Activated CD4-positive, alpha-beta T cell treated with anti-CD3 and anti-CD28 coated beads, Interleukin-2, amount 50 U/mL, for 48 hours (primary cell): ENCODE measurements at places on chromosomes 4 and X.
A peak's percentile ranks its signal among the peaks of the same experiment; 100 is the strongest.

- DNase-seq = no peak
Measured at GRCh38 chr4:3810796-3811485, 44.8 kb downstream of the ADRA2C start.

DNA sequence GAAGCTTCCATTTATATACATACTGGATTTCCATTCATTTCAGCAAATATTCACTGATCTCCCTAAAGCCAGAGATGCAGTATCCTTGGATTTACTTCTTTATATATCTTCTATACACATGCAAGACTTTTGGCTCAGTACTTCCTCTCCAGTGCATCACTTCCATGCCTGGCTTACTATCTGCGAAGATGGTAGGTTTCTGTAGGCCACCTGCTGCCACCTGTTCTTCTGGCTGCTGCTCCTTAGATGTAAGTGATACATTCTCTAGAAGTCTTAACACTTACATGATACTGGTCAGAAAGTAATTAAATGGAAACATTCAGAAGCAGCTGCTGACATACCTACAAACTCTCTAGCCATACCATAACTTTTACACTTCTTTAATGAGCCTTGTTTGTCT, 48.9 kb downstream of the TBC1D9 start:
- no peak for DNase-seq

DNA sequence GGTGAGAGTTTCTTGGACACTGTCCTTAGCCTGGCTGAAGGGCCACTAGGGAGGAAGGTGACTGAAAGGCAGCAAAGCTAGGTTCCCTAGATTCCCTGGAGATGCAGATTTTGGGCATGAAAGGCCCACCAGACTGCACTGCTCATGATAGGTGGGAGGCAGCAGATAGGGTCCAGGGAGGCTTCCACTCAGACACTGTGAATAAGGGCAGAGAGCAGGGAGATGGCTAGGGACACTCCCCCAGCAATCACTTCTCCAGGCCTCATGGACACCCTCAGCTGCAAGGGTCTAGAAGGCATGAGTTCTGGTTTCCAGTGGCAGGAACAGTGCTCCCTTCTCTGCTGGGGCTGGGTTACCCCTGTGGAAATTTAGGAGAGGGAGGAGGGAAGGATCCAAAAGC, 20.1 kb downstream of the ARMCX2 start:
- DNase-seq = no peak

DNA sequence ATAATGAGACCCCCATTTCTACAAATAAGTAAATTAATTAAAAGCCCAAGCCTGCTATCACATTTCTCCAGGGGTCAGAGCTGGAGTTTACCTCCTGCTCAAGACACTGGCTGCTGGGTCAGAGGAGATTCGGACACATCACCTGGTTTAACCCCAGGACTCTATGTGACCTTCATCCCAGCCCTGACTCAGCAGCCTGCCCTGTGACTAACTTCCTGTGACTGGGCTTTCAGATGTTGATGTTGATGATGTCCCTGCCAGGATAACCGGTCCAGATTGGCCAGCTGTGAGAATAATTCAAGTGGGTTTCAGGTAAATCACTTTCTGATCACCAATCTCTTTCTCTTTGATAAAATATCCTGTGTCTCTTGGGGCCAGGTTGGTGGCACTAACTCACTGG, 102.4 kb upstream of the MAML3 start:
- no peak for DNase-seq

DNA sequence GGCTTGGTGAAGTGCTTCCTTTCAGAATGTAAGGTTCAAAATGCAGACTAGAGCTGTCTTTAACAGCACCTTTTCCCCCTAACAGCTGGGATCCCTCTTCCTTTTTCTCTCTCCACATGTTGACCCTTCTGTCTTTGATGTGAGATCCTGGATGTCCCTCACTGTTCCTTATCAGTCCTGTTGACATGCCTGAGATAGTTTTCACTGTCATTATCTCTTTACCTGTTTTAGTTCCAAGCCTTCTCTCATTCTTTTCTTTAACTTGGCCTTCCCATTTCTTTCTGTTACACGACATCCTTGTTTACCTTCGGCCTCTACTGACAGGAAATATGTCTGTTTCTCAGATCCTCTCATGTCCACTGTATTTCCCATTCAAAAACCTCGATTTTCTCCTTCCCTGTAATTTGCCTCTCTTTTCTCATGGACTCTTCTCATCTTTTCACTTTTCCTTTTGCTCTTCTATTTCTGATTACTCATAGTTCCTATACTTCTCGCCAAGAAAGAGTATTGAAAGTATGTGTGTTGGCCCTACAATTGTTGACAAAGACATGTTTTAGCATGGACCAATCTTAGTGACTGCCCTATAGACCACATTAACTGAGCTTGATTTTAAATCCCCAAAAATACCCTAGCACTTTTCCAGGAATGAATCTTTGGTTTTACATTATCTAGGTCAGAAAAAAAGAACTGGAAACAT, 1.2 kb upstream of the SOWAHB start:
- no peak for DNase-seq

GRCh38 chr4:53587135-53587534, 4.2 kb downstream of the LNX1 start:
- DNase-seq = no peak

DNA sequence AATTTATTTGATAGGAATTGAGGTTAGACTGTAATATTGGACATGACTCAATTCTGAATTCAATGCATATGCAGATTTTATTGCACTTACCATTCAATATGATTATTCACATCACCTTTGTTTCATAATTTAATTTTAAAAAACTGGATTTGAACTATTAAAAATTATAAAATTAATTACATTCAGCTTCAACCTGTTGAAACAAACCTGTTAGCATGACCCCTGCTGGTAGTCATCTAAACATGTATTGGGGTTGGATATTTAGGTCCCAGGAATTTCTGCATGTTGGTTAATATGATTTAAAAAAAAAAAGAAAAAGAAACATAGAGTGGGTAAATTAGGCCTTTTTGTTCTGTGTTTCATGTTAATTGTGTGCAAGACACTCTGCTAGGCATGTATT, 85.9 kb downstream of the ARSJ start:
- DNase-seq = no peak

GRCh38 chr4:47010347-47010911, 17.0 kb upstream of the GABRA4 start:
- no peak for DNase-seq

- no peak for DNase-seq
Measured at GRCh38 chrX:53280331-53281320, 758 bp downstream of the IQSEC2 start.

- no peak for DNase-seq
Measured at GRCh38 chr4:26937139-26937538, 76.5 kb downstream of the STIM2 start.

DNA sequence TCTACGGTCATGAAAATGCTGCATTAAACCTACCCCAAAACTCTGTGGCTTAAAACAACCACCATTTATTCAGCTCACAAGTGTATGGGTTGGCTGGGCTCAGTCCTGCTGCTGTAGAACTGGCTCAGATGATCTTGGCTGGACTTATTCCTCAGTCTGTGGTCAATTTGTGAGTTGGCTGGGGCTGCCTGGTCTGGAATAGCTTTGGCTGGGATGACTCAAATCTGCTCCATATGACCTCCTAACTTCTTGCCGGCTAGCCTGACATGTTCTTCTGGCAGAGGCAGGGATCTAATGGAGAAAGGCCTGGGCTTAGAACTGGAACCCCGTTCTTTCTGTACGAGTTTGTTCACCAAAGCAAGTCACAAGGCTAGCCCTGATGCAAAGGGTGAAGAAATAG, 71.7 kb downstream of the CFAP299 start:
- no peak for DNase-seq

DNA sequence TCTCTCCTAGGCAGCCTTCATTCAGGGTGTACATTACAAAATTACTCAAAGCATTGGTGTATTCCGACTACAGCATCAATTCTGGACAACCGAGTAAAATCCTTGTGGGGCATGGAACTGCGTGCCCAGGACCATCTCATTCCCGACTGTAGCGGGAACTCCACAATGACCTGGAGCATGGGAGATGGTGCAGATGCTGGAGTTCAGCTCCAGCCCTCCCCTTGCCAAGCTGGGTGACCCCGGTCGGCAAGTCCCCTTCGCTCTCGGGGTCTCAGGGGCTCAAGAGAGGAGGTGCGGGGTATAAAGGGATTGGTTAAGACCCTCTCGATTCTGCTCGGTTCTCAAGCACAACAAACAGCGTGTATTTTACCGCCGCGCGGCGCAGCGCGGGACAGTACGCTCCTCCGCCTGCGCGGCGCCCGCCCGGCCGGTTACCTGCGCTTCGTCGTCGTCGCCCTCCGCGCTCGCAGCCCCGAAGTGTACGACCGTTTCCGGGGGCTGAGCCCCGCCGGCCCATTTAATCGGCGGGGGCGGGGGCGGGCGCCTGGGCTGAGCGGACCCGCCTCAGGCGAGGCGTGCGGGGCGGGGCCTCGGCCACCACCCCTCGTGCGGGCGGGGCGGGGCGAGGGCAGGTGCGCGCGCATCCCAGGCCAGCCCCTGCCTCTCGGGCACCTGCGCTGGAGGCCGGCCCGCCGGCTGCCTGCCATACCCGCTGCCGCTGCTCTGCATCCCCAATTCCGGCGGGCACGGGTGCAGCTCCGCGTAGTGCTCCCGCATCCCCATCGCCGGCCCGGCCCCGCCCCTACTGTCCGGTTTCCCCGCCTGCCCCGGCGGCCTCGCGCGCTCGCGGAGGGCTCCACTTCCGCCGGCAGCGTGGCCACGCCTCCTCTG, at the start of gene G6PD:
G6PD (minus strand) TSS at position 493 of the 891 bp plus-strand sequence. CDS start 691 bp downstream, outside the sequence.
- DNase-seq = peak; percentile 78

DNA sequence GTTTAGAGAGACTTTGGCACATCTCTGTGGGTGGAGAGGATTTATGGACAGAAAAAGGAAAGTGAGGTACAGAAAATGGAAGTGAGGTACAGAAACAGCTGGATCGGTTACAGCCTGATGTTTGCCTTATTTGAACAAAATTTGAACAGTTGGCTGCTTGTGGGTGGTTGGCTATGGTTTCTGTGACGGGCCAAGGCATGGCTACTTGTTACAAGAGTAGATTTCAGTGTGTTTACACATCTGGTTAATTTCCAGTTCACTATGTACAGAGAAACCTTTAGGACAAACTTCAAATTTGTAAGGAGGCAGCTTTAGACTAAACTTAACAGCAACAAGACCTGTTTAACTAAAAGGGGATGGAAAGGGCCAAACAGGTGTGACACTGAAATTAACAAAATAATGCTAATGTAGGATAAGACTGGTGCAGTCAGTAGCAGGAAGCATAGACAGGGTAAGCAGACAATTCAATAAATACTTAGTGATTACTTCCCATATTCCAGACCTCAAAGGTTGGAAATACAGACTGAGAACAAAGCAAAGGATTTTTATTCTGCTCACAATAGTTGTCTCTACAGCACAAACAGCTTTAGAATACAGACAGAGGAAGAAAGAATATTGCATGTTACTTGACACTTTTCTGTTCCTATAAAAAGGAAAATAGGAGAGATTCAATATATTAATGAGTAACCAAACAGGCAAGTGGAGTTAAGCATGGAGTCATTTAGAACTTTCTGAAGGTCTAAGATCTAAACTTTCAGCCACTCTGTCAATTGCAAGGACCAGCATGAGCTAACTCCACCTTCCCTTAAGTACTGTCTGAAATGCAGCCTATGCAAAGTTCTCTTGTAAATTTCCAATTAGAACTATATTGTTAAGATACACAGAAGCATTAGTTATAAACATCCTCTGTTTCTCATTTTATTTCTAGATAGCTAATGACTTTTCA, 294.4 kb upstream of the FAT4 start:
- no peak for DNase-seq

DNA sequence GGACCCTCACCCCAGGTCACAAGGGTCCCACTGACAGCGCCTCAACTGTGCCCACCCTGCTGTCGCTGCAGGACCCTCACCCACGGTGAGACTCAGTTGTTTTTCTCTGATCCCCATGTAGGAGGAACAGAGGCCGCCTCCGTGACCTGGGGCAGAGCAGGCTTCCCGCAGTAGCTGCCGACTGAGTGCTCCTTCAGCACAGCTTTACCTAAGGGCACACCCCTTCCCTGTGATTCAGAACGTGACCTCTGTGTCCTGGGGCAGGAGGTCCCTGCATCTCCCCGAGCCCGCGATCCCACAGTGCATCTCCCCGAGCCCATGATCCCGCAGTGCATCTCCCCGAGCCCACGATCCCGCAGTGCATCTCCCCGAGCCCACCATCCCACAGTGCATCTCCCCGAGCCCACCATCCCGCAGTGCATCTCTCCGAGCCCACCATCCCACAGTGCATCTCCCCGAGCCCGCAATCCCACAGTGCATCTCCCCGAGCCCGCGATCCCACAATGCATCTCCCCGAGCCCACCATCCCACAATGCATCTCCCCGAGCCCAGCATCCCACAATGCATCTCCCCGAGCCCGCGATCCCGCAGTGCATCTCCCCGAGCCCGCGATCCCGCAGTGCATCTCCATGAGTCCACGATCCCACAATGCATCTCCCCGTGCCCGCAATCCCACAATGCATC, 23.6 kb downstream of the PPP2R3B start:
- DNase-seq = no peak

DNA sequence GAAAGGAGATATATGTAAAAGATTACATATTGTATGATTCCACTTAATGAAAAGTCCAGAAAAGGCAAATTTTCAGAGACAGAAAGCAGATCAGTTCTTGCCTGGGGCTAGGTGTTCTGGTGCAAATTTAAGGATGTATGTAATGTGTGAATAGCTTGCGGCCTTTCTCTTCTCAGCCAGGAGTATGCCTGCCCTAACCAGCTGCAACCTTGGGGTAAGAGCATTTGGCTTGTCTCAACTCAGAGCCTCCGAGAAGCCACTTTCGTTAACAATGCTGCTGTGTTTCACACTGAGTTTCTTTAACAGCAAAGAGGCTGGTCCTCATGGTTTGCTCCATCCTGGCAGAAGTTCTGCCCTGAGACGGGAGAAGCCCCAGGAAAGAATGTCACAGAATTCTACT, 102.7 kb downstream of the SPCS3 start:
- DNase-seq = no peak

GRCh38 chrX:54182194-54182863, 725 bp downstream of the FAM120C start:
- peak; percentile 71 for DNase-seq

DNA sequence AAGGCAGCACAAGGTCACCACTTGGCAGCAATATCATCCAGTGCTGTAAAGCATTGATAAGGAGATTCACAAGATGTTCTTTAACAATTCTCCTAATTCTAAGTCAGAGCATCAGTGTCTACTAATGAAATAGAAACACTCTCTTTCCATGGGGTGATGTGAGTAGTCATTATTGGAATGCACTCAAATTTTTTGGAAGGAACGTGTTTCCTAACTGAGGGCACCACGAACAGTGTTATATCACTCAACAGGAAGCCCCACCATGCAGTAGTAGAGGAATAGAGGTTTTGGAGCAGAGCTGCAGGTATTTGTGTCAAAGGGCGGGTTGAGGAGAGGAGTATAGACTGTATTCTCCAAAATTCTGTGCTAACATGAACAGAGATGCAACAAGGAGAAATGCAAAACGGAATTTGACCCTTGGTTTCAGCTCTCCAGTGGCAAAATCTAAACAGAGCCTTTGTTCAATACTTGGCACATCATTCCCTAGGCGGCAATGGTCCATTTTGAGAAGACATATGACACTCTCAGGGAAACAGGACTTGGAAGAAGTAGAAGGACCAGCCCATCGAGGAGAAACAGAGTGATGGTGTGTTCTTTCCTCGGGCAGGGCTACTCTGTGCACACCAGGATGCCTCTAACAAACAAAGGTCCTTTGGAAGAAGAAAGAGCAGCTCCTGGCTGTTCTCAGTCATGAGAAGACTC, 98.9 kb downstream of the CPEB2 start:
- no peak for DNase-seq
